ENCODE measurements at places on chromosomes 3 and 15.

DNA sequence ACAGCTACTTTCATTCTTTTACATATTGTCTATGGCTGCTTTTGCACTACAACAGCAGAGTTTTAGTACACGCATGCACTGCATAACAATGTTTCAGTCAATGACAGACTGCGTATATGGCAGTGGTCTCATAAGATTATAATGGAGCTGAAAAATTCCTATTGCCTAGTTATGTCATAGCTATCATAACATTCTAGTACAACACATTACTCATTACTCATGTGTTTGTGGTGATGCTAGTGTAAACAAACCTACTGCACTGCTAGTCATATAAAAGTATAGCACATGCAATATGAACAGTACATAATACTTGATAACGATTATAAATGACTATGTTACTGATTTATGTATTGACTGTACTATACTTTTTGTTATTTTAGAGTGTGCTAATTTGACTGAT is 47.9 kb downstream of the QTRT2 start:
- no peak for DNase-seq

GRCh38 chr3:46846624-46847542 is 16.4 kb downstream of the MYL3 start:
- DNase-seq = peak; percentile 15

DNA sequence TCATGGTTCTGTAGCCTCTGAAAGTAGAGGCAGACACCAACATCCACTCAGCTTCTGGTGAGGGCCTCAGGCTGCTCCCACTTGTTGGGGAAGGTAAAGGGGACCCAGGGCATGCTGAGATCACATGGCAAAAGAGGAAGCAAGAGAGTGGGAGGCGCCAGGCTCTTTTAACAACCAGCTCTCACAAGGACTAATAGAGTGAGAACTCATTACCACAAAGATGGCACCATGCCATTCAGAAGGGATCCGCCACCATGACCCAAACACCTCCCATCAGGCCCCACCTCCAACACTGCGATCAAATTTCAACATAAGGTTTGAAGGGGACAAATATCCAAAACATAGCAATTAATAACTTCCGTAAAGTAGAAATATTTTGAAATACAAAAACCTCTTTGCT is 192.3 kb downstream of the OCA2 start:
- no peak for DNase-seq

- DNase-seq = no peak
These were observed 3.8 kb upstream of the MANF start for GRCh38 chr3:51381333-51381705.

DNA sequence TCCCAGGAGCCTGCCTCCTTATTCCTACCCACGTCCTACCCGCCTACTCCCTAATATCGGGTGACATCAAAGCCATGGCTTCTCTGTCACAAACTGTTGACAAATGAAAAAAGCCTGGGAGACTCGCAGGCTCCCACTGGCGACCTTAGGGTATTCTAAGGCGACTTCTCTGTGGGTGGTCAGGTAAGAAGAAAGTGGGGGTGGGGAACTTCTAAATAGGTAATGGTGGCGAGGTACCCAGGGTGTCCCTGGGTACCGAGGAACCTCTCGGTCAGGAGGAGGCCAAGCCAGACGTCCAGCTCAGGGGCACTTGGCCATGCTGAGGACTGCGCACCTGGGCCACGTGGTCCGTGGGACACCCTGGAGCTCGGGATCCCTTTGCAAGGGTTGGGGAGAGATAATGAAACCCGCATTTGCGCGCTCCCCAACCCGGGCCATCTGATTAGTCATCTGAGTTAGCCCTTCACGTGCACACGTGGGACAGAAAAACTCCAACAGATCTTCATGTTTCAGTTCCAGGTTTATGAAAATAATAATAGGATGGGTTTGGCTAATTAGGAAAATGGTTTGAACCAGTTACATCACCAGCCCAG is 78.2 kb downstream of the NR2F2 start:
- no peak for DNase-seq

DNA sequence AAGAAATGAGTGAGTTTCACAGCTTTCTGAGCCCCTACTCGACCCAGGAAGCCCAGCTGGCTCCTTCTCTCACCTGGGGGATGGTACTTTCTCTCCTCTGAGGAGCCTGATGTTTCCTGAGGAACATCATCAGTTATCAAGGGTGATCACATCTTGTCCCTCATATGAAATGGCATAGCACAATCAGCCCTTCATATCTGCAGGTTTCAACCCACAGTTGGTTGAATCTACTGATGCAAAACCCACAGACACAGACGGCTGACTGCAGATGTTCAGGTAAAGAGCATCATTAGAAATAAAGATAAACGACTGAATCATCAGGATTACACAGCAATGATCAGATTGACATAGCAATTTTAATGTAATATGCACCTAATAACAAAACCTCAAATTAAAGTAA is 93.6 kb upstream of the OSTN start:
- no peak for DNase-seq

DNA sequence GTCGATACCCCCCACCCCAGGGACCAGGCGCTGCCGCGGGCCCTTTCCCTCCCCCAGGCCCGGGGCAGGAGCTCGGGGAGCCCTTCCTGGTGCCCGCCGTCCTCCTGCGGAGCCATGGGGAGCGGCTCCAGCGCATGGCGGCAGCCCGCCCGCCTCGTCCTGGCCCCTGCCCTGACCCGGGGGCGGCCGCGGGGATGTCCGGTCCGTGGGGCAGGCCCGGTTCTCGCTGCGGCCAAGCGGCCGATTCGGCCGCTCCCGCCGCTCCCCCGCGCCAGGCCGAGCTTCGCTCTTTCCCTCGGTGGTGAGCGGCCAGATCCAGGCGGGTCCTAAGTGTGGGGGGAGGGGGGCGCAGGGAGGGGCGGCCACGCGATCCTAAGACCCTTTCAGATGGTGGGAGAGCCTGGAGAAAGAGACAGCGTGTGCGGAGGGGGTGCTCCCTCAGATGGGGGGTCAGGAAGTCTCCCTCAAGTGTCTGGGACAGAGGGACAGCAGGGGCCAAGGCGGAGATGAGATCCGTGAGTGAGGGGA is 1.3 kb downstream of the NEIL1 start:
- no peak for DNase-seq

GRCh38 chr15:31062310-31062847 is 39.1 kb downstream of the TRPM1 start:
- no peak for DNase-seq

GRCh38 chr3:175422744-175423143 is 563.6 kb downstream of the NAALADL2 start:
- no peak for DNase-seq

DNA sequence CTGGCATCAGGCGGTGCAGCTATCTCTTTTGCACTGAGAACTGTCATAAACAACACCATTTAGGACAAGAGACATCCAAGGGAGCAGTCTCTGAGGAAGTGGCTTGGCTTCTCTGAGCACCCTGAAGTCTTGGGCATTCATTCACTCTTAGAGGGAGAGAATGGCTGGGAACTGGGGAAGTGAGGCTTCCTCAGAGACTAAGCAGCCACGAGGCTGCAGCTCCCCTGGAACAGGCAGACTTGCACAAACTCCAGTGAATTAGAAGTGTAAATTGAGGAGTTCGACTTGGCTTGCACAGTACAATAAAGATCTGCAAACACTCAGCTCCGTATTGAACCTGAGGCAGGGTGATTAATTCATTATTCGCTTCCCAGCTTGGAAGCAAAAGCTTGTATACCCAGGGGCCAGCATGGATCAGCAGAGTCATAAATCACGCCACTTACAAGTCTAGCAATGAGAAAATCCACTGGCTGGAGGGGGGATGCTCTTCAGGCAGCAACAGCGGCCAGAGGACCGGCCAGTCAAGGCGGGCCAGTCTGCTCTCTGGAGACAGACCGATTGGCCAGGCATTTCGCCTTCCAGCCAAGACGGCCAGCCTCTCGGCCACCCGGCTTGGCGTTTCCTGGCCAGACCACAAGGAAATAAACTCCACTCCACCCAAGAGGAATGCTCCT is 118.8 kb upstream of the ADPGK start:
- DNase-seq = peak; percentile 67

- DNase-seq = no peak
These were observed 5.2 kb upstream of the LCTL start for GRCh38 chr15:66570842-66571478.

DNA sequence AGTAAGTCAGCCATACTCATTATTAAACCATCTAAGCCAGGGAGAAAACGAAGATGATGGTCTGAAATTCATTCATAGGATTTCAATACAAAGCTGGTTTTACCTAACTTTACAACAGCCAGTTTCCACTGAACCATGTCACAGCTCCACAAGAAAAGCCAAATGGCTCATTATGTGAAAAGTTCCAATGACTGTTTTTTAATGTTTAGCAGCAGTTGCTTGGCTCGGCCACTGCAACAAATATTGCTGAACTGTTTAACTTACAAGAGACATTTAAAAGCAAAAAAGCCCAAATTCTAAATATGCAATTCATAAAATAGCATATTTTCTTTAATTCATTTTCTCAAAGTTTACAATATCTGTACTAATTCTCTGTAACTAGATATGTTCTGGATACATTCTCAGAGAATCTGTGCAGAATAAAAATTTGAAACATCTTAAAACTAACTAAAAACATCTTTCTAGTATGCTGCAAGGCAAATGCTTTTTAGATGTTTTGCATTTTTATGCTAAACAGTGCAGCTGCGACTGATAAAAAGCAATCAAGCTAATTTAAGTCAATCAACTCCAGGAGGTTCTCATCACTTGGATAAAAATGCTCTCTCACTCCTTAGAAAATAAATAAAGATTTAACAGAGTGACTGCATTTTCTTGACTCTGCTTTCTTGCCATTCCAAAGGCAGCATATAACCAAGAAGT is 356.5 kb downstream of the ERC2 start:
- DNase-seq = no peak

GRCh38 chr3:57794501-57794900 is 38.4 kb downstream of the SLMAP start:
- DNase-seq = no peak

GRCh38 chr15:101805605-101806345 is 2.5 kb downstream of the OR4F6 start:
- DNase-seq = no peak

- no peak for DNase-seq
These were observed 296.5 kb downstream of the SLC9A9 start for GRCh38 chr3:143551761-143552160.

GRCh38 chr15:22936577-22937472 is 43.3 kb downstream of the CYFIP1 start:
- DNase-seq = no peak

DNA sequence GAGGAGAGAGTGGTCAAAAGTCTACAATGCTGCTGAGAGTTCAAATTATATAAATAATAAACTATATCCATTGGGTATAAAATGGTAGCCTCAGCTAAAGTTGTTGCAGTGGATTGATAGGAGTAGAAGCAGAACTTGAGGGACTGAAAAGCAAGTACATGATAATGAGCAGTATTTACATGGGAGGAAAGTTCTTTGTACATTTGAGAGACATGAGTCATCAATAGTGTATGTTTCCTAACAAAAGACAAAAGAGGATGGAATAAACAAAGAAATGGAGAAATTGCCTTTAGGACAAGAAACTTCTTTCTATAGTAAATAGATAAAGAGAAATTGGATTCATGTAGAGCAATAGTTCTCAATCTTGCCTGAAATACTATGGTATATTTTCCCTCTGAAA is 110.0 kb upstream of the PLSCR5 start:
- DNase-seq = no peak

DNA sequence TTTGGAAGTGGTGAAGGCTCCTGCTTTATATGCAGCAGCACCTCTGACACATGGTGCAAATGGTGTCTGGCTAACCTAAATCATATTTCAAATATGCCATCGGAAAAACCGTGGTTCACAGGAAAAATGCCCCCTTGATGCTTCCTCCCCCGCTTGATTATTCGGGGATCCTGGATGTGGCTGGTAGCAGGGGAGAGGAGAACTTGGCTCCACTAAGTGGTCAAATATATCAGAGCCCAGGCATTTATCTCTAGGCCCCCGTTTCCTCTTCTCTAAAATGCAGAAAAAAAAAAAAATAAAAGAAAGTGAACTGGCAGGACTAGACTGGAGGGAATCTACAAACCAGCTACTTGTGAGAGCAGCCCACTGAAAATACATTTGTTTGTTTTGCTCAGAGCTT is 18.2 kb upstream of the ATP2B2 start:
- no peak for DNase-seq

GRCh38 chr3:36561601-36562000 is 181.3 kb downstream of the STAC start:
- DNase-seq = no peak

DNA sequence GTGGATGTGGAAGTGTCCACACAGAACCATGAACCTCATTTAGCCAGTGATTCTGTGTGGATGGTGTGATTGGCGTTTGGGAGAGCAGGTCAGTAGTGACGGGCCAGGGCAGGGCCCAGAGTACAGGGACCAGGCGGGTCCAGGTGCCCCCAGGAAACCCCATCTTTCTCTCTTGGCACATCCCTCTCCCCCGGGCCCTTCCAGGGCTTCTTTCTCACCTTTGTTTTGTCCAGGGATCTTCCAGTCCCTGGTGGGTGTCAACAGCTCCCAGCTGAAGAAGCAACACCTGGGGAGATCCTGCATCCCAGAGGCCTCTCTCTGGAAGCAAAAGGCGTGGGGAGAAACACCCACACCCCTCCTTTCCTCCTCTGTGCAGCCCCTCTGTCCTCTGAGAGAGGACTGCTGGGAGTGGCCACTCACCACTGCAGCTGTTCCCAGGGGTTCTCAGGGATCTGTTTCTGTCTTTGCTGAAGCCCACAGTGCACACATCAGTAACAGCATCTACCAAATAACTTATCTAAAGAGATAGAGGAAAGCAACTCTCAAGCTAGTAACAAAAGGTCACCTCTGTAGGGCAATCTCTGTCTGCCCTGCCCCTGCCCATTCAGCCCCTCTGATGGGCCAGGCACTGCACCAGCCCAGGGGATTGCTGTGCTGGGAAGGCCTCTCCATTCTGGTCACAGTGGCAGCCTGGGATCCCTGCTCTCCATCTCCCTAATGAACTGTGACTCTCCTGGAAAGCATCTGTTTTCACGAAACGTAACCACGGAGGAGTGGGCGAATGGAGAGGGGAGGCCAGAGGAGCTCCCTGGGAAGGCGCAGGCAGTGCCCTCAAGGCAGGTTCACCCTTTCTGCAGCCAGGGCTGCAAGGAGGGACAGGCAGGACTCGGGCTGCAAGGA is 98.3 kb upstream of the ALDH1A3 start:
- DNase-seq = no peak

GRCh38 chr3:107837895-107838612 is 252.8 kb downstream of the CD47 start:
- DNase-seq = no peak

DNA sequence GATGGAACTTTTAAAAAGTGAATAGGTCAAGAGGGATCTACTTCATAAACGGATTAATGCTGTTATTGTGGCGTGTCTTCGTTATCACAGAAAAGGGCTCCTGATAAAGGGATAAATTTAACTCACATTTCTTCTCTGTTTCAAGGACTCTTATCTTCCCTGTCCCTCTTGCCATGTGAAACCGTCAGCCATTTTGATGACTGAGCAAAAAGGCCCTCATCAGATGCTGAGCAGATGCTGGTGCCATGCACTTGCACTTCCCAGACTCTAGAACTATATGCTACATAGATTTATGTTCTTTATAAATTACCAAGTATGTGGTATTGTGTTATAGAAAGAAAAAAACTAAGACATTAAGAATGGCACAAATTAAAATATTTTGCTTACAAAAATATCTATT is 1011.8 kb upstream of the GBE1 start:
- no peak for DNase-seq

Data from heart right ventricle (tissue), 16 donors.